Right ventricle myocardium inferior (tissue), 1 donor: ENCODE measurements at places on chromosomes 13 and 19. TPM values are rescaled to one million over a fixed set of nuclear protein-coding genes. Genes with fewer than 3 reads are reported as not detected.

DNA sequence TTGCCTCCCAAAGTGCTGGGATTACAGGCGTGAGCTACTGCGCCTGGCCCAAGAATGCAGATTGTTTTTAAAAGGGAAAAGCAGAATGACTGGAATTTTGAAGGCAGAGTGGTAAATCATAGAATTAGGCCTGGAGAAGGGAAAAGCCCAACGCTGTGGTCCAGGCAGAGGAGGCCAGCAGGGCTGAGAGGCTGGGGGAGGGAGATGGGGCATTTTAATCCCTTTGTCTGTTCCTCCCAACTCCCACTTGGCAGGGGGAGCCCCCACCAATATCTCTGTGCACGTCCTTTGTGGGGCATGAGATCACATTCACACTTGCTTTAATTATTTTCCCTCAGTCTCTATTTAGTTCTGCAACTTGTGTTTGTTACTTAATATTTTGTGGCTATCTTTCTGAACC lies 54.4 kb upstream of the RANBP3 start:
- no peak for DNase-seq

DNA sequence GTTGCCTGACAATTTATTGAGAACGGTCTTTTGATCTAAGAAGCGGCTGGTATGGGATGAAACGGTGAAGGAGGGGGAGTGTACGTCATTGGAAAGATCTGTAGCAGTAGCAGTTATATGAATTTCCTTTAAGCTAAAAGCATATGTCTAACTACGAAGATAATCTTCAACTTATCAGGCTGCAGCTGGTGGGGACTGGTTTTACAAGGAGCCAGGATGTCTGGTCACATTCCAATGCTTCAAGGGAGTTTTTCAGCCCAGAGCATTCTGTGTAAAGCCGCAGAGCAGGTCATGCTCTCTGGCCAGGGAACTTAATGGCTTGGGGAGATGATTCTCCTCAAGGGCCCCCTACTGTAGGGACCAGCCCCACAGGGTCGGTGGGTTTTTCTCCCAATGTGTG lies 29.2 kb downstream of the CLEC4M start:
- no peak for DNase-seq

- DNase-seq = peak; percentile 25
These were observed 496.2 kb upstream of the KLHL1 start for GRCh38 chr13:70604448-70604847.

The SHANK1 gene
- 0.22 TPM for total RNA-seq

DNA sequence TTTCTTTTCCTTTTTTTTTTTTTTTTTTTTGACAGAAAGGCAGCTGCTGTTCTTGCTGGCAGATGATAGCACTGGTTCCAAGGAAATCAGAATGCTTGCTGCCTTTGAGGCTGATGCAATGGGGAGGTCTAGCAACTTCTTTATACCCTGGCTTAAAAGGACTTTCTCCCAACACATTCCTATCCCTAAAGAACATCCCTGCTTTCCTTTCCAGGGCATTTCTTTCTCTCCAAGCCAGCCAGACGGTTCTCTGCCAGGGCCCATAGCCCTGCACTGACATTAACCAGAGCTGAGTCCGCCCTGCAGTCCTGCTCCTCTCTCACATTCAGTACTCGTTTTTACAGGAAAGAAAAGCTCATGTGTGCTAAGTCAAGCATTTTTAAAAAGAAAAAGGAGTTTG lies 133.9 kb upstream of the WASF3 start:
- peak; percentile 72 for DNase-seq

- no peak for DNase-seq
These were observed 822 bp upstream of the RFXAP start for GRCh38 chr13:36817996-36818803.

DNA sequence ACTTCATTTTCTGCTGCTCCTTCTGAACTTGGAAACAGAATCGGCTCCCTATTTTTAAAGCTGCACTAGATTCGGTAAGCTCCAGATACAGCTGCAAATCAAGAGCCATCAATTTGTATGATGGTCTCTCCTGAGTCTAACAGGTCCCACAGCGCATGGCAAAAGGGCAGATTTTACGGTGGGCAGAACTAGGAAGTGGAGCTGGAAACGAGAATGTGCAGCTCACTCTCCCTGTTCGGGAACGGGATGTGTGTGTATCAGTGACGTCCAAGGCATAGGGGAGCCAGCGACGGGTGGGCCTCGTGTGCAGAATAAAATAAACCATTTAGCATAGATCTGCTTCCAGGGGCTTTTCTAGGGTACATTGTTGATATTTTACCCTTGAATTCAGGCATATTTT lies 74.2 kb downstream of the COL4A1 start:
- DNase-seq = no peak

The KISS1R gene
- not detected for total RNA-seq

GRCh38 chr19:18194554-18195238 lies 1.7 kb downstream of the MPV17L2 start:
- DNase-seq = no peak

The PRODH2 gene
- not detected for total RNA-seq

DNA sequence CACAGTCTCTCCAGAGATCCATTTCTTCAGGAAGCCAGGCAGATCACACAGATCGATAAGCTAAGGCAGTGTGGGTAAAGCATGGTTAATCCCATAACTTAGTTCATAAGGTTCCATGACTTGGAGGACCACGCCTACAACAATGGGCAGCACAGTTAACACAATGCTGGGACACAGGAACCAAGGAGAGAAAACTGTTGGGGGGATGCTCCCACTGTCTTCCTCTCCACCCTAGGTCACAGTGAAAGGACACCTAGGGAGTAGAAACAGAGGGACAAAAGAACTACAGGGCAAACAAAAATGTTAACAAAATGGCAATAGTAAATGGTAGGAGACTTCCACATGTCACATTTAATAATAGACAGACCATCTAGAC lies 20.8 kb upstream of the ZNF181 start:
- no peak for DNase-seq

The TTC9B gene
- total RNA-seq = not detected

DNA sequence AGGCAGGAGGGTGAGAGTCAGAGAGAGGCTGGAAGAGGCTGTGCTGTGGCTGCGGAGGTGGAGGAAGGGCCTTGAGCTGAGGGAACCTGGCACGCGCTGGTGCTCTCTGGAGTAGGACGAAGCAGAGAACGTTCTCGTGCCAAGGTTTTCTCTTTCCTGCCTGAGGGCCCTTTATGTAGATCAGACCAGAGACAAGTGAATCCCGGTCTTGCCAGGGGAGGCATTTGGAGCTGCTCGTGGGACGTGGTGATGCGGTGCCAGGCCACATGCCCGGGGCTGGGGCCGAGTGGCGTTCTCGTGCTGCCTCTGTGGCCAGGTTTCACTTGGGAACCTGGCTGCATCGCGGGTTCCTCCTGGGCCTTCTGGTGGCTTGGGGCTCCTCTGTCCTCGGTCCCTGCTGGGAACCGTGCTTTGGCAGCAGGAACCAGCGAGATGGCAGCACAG lies 54.2 kb downstream of the KDM4B start:
- peak; percentile 70 for DNase-seq

DNA sequence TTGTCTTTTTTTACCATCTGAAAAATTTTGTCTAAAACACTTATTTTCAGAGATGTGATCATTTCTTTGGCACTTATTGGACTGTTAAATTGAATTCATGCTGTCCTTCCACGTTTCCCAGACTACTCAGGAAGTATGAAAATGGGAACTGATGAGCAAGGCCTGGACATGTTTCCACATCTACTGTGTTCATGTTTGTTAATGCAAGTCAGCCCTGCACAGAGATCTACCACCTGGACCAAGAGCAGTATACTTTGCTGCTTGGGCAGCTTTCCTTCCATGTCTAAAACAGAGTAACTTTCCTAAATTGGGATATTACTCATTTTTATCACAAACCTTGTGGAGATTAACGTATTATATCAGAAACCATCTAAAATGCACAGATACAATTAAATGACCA lies 687.4 kb downstream of the DIAPH3 start:
- no peak for DNase-seq

The HSPB6 gene
- 662 TPM for total RNA-seq

The SLC15A1 gene
- total RNA-seq = not detected

The CLPTM1 gene
- 90.1 TPM for total RNA-seq

- peak; percentile 53 for DNase-seq
These were observed 22.9 kb downstream of the PPP2R1A start for GRCh38 chr19:52212572-52213255.

DNA sequence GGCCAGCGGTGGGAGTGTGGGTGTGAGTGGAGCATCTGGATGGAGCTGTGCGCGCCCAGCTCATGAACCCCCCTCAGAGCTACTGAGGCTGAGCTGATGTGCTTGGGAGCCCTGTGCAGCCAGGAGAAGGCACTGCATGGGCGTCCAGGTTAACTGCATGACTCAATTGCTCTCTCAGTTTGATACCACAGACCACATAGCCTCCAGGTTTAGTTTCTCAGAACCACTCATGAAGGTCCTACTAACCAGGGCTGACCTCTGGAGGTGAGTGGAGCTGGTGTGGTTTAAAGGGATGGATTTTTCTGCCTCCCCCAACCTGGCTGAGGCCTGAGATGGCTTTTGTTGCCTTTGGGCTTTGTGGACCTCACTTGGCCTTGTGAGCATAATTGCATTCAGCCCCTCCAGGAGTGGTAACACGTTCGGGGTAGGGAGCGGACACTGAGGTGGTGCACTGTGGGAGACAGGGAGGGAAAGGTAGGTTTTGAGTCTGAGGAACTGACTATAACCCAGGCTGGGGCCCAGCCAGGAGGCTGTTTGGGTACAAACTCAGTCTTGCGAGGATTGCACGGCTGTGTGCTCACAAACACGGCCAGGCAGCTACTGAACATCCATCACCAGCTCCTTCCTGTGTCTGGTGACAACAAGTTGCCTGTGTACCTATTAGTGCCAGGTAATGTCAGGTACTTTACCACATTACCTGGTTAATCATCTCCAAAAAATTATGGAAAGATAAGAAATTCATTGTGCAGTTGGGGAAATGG lies 97.5 kb downstream of the RGCC start:
- DNase-seq = no peak

The SRRM5 gene
- total RNA-seq = 0.16 TPM

DNA sequence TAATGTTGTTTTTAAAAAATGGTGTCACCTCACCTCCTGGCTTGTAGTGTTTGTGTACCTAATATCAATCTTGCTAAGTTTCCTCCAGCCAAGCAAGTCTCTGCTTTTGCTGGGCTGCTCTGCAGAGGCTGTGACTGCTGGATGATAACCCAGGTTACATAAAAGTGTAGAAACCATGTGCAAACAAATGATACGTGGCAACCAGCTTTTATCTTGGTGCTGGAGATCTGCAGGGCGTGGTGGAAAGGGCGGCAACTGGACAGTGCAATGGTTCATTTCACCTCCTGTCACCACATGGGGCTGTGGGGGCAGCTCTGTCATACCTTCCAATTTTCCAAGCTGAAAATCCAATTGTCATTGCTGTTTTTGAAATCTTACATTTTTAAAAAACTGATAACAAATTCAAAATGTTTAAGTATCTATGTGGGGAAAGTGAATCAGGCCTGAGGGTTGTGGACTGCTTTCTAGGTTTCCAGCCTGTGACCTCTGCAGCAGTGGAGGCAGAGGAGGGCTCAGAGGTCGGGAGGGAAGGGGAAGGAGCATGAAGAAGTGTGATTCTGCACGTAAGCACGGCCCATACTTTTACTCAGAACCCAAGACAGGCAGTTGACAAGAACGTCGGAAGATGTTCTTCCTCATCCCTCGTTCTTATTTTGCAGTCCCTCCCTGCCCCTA lies 9.7 kb downstream of the GPR42 start:
- DNase-seq = no peak

The CRX gene
- not detected for total RNA-seq

- DNase-seq = no peak
These were observed 146.0 kb upstream of the KLF12 start for GRCh38 chr13:74280093-74280794.

The PGLYRP1 gene
- total RNA-seq = 0.35 TPM

- no peak for DNase-seq
These were observed 4.4 kb downstream of the BCAM start for GRCh38 chr19:44813070-44813840.
